Brain microvascular endothelial cell (primary cell): ENCODE measurements at places on chromosomes 2 and 18.

DNA sequence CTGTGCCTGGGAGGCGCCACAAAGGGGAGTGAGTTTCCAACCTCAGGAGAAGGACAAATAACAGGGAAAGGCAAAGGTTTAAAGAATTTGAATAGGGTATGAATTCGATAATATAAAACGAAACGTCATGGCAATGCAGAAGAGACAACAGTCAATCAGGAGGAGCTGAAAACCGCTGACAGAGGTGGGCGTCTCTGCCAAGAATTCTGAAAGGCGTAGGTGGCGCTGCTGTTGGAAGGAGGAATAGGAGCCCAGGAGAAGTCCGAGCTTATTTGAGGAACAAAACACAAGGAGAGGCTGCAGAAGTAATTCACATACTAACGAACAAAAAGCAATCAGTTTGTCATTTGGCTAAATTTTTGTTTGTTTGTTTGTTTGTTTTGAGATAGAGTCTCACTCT is 485.8 kb upstream of the POU3F3 start:
- DNase-seq, result no peak

DNA sequence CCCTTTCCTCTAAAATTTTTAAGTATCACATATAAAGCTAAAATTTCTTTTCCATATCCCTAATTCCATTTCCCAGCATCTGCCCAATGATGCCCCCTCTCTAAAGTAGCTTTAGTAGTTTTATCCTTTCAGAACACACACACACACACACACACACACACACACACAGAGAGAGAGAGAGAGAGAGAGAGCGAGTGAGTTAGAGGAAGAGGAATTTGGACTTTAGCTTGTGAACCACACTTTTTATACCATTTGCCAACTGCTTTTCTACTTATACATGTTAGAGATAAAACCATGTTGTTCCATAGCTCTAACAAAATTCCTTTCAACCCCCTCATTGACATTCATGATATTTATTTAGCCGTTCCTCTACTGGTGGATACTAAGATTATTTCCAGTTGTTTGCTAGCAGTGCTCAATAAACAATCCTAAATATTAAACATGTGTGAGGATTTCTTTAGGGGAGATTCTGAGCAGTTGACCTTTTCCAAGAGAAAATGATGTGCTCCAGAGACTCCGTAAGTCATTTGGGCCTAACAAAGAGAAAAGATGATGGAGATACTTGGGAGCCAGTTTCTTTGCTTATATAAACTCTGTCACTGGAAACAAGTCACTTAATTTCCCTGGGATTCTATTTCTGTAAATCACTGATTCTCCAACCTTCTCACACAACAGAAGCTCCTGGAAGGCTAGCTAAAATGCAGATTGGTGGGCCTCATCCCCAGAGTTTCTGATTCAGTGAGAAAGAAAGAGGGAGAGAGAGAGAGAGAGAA is 229.7 kb upstream of the SP5 start:
- no peak for DNase-seq

- DNase-seq, result no peak
Measured at GRCh38 chr2:117603567-117603966, 210.9 kb upstream of the DDX18 start.

DNA sequence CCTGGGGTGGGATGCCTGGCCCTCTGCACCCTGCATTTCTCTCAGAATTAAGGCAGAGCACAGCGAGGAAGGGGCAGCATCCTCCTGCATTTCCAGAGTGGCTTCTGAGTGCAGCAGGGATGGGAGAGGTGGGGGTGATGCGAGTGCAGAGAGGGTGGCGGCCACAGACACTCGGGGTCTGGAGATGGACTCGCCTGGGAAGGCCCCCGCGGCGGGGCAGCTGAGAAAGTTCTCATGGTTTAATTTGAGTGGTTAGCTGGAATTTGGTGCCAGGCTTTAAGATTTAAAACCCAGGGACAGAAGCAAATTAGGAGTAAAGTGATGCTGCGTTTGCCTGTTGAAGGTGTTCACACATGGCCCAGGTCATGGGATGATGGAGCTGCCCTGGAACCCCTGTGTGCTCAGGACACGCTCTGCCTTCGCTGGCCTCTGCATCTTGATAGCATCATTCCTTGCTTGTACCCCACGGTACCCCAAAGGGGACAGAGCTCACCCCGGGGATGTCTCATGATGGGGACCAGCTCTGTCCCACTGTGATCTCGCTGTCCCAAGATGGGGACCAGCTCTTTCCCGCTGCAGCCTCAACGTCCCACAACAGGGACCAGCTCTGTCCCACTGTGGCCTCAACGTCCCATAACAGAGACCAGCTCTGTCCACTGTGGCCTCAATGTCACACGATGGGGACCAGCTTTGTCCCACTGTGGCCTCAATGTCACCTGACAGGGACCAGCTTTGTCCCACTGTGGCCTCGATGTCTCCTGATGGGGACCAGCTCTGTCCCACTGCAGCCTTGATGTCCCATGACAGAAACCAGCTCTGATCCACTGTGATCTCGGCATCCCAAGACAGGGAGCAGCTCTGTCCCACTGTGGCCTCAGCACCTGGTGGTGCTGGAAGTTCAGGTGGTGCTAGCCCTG is 27.5 kb downstream of the TMEM18 start:
- DNase-seq, result no peak
